ENCODE measurements at places on chromosomes 7 and 10.

GRCh38 chr7:103879411-103879810 is 110.0 kb downstream of the RELN start:
- DNase-seq = no peak

DNA sequence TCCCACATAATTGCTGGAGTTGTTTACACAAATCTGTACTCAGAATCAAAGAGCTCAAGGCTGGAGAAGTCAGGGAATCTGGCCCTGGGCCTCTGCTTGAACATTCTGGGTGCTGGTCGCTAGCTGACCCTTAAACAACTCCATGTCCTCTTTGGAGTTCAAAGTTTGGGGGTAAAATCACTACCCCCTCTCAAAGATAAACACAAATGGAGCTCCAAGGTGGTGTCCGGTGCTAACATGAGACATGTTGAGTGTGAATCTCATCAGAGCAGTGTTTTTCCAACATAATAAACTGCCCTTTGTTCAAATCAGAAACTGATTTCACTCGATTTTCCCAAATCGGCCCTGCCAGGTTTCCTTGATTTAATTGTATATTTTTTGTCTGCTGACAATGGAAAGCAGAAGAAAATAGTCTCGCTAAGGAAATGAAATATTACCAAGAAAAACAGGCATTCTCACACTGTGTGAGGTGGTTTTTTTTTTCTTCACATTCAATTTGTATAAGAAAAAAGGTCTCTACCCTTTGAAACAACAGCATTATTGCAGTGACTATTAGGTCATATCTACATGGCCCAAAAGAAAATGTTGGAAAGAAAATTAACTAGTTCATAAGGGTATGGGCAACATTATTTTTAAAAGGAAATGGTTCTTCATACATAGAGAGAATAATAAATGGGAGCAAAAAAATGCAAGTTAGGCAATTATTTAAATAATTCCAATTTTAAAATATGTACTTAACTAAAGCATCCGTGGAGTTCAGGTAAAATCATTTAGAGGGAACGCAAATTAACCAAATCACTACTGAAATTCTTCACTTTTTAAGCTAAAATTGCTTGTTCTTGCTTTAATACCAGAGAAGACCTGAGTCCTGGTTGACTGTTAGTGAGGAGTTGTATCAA is 56.1 kb upstream of the CAPZA2 start:
- no peak for DNase-seq

DNA sequence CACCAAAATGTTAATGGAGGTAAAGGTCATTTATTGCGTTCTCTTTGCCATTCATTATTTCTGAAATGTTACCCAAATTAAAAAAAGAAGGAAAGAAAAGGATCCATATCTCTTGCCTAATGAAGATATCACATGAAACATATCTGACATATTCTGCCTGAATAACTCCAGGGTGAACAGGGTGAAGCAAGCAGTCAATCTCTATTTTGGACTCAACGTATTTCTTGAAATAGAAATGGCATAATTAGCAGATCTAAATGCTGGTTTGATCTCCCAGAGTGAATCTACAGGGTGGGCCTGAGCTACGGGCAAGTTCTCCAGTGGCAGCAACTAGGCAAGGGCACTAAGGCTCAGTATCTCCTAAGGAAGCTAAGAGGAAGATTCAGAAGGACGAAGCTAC is 24.0 kb downstream of the MPP7 start:
- no peak for DNase-seq

GRCh38 chr7:80941208-80941758 is 22.4 kb upstream of the SEMA3C start:
- DNase-seq = no peak

GRCh38 chr7:57354679-57355338 is 95.2 kb upstream of the ZNF716 start:
- DNase-seq = no peak

DNA sequence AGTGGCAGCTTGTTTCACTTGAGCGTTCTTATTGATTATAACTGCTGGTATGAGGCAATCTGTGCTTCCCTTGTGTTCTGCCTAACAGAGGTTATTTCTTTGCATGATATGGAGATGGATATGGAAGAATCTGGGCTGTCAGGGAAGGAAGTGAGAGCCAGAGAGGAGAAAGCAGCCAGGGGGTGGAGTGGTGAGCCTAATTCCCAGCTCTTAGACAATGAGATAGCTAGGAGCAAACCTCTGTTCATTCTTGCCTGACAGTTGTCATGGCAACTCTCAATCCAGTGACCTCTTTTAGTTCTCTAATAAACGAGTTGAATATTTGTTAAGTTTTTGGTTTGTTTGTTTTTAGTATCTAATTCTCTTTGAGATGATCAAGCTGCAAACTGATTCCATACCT is 214.3 kb downstream of the NRG3 start:
- DNase-seq = no peak

- DNase-seq = no peak
Observed at GRCh38 chr7:107660381-107661080, at the start of gene SLC26A4. Gene SLC26A4 (plus strand): TSS chr7:107660828. CDS start chr7:107661642, 814 bp downstream.

GRCh38 chr10:60896033-60896432 is 48.0 kb downstream of the RHOBTB1 start:
- no peak for DNase-seq

GRCh38 chr10:1939016-1939415 is 201.7 kb upstream of the ADARB2 start:
- DNase-seq = no peak

DNA sequence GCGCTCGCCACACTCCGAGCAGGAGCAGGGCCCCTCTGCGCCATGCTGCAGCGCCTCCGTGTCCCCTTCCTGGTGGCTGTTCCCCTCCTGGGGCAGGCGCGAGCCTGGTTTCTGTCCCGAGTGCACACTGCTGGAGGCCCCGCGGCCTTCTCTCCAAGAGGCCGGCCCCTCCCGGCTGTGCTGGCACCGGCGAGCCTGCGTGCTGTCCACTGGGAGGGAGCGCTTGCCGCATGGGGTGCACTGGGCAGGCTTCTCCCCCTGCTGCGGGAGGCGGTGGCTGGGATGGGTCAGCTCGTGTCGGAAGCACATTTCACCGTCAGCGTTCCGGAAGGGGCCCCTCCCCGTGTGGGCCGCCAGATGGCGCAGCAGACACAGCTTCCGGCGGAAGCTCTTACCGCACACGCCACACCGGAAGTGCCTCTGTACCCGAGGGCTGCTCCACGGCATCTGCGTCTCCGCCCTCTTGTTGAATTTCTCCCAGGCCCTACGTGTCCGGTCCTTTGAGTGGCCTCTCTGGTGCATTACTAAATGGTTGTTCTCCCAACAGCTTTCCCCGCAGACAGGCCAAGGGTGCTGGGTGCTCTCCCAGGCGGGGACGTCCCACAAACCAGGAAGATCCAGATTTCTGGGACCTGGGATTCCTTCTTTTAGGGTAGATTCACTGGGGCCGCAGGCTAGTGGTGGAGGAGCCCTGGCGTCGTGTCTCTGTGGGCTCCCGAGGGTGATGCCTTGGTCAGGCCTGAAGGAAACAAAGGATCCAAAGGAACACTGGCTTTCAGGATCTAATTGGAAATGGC is 18.7 kb downstream of the ZNF786 start:
- DNase-seq = peak; percentile 85

- no peak for DNase-seq
Observed at GRCh38 chr10:14579405-14579804, 195.3 kb downstream of the FAM107B start.

GRCh38 chr7:105916603-105917002 is 40.2 kb upstream of the ATXN7L1 start:
- DNase-seq = no peak

DNA sequence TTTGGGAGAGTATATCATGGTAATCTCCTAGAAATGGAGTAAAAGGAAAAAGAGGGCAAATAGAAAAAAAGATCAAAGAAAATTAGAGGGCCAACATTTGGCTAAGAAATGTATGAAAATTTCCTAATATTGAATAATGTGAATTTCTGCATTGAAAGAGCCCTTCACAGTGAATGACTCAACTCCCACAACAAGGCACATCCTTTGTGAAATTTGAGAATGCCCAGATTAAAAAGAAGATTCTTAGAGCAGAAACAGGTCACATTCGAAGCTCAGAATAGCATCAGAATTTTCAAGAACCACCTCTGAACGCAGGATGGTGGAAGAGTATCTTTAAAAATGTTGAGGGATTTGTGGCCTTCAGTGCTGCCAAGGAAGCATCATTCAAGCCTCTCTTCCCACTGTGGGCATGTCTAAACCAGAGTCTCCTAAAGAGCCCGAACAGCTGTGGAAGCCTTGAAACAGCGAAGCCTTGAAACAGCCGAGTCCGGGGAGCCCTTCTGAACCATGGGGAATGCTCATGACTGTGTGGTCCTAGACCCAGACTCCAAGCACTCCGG is 43.6 kb downstream of the GUSB start:
- no peak for DNase-seq

- DNase-seq = no peak
Observed at GRCh38 chr10:123359539-123359938, 205.3 kb downstream of the BUB3 start.

DNA sequence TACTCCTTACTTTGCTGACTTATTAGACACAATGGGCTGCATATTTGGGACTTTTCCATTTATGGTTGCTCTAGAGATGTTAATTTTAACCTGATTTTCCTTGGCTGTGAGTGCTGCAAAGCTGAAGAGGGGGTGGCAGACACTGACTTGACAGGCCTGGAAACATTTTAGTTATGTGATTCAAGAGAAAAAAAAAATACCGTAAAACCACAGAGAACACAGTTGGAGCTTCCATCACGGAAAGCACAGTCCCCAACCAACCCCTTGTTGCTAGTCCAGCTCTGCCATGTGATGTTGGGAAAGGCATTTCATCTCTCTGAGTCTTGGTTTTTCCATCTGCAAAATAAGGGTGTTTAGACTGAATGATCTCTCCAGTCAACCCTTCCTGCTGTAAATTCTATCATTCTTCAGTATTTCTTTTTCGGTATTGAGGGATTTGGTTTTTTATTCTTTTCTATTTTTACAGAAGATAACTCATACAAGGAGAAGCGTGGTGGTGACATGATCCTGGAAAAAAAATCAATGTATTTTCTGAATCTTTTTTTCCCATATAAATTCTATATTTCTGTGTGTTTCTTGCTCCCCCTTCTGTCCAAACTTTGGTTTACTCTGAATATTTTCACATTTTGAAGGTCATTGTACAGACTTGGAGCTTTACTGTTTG is 246.1 kb downstream of the REEP3 start:
- DNase-seq = no peak

GRCh38 chr7:12594122-12594897 is 23.8 kb downstream of the SCIN start:
- DNase-seq = no peak

GRCh38 chr7:2052657-2053048 is 180.1 kb downstream of the MAD1L1 start:
- DNase-seq = no peak

DNA sequence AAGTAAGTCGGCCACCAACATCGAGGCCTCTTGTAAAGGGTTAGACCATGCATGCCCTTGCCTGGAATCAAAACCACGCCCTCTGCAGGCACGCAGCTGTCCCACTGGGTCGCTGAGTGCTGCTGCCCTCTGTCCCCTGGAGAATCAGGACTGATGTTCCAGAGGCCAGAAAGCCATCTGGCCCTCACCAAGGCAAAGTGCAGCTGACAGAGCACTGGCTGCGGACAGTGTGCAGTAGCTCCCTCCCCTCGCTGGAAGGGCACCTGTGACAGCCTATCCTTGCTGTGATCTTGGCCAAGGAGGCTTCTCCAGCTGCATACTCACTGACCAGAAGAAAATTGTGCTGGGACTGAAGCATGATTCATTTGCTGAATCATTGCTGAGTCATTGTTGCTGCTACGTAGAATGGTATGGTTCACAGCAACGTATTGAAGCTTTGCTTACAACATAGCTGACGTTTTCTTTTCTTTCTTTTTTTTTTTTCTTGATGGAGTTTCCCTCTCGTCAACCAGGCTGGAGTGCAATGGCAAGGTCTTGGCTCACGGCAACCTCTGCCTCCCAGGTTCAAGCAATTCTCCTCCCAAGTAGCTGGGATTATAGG is 30.4 kb downstream of the DDC start:
- DNase-seq = no peak

DNA sequence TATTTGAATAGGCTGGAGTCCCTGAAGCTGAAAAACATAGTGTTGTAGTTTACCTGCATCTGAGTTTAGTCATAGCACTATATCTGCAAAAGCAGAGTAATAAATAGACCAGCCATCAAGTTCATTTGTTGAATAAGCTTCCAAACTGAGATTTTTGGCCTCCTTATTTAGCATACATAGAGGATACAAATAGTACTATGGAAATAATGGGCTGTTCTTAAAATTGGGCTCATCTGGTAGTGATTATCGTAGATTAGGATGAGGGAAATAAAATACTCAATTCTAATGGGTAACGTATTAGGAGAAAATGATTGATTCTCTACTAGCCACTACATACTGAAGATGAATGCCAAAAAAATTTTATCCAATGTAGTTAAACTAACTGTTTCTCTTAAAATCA is 41.4 kb upstream of the TMEM196 start:
- DNase-seq = no peak

- no peak for DNase-seq
Observed at GRCh38 chr7:46003161-46003560, 82.1 kb upstream of the IGFBP3 start.

DNA sequence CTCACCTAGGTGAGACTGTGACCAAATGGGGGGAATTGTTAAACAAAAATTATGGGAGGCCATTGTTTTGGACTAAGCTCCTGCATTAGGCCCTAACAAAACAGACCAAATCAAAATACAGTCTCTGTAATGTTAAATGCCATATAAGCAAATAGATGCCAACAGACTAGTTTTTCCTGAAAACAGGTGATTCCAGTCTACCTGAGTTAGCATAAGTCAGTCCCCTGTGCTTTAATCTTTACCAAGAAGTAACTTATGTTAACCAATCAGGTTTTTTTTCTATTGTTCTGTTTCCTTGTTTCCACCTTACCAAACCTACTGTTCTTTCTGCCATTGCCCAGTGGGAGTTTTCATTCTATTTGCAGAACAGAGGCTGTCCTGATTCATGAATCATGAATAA is 48.0 kb downstream of the PDZD8 start:
- no peak for DNase-seq

- DNase-seq = no peak
Observed at GRCh38 chr10:53487019-53487983, 714.7 kb upstream of the MBL2 start.

GRCh38 chr10:69914398-69915214 is 112.9 kb downstream of the COL13A1 start:
- DNase-seq = no peak

- DNase-seq = no peak
Observed at GRCh38 chr10:38102880-38103279, 8.7 kb downstream of the ZNF37A start.

DNA sequence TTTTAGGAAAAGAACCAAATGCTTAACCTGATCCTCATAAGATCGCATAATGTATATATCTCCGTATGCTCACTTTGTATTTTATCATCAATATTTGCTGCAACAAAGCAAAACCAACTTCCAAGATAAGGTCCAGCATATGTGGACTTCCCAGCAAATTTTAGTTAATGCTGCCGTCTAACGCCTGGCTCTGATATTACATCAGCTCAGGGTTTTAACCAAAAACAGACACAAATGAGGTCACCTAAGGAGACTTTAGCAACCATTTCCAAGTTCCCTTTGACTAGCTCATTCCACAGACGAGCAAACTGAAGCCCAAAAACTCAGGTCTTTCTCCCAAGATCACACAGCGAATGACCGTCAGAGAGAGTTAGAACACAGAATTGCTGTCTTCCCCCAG is 59.4 kb upstream of the UCN3 start:
- DNase-seq = no peak

All from CMK (cell line).